ENCODE measurements at places on chromosomes 4 and X.

GRCh38 chr4:135277980-135278315, 1076.4 kb upstream of the PABPC4L start:
- DNase-seq = no peak

- no peak for DNase-seq
These were observed 31.3 kb upstream of the GNRHR start for GRCh38 chr4:67785528-67785927.

- DNase-seq = no peak
These were observed 25.5 kb downstream of the DCUN1D4 start for GRCh38 chr4:51868449-51868847.

DNA sequence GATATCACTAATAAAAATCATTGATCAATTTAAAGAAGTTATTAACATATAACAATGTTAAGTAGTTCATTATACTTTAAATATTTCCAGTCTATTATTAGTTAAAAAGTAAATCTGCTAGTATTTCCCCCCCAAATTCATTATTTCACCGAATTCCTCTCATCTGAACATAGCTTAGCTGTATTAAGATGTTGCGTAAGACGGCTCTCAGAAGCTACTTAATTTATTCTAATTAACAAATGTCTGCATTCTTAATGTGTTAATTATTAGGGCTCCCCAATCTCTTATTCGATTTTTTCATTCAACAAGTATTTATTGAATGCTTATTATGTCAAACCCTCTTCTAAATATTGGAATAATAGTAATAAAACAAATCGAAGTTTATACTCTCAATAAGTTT, 290.7 kb downstream of the TRIML1 start:
- no peak for DNase-seq

DNA sequence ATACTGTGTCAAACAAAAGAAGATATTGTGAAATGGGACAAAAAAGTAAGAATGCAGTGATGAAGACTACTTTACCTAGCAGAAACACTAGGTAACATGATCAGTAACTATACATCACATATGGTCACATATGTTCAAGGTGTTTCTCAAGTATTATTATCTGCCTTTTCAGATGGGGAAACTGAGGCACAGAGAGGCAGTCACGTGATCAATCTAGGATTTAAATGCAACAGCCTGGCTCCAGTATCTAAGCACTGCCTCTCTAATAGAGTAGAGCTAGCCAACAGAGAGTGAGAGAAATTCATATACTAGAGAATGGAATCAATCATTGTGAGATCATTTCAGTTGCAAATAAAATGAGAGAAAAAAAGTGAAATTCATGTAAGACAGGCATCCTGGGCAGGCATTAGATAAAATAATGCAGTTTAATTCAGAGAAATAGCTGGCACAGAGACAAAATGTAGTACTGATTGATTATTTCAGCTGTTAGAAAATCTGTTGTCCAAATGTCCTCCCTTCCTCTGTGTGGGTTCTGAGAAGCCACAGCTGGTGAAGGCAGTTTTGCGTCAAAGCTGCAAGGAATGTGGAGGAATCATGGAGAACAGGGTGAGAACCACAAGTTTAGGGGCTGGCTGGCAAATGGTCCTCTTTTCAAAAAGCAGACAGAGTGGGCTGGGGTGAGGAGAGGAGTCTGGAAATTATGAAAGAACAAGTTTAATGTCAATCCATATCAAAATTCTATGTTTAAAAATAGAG, 26.0 kb downstream of the SMIM43 start:
- no peak for DNase-seq

DNA sequence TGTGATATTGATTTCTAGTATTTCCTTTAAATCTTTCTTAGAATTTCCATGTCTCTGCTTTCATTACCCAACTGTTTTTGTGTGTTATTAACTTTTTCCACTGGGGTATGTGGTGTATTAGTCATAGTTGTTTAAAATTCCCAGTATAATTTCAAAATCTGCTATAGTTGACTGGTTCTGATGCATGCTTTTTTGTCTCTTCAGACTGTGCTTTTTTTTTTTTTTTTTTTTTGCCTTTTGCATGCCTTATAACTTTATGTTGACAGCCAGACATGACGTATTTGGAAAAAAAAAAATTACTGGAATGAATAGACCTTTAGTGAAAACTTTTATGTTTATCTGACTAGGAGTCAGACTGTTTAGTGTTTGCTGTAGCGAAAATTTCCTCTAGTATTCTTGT, 580.4 kb downstream of the ANKRD50 start:
- DNase-seq = no peak

DNA sequence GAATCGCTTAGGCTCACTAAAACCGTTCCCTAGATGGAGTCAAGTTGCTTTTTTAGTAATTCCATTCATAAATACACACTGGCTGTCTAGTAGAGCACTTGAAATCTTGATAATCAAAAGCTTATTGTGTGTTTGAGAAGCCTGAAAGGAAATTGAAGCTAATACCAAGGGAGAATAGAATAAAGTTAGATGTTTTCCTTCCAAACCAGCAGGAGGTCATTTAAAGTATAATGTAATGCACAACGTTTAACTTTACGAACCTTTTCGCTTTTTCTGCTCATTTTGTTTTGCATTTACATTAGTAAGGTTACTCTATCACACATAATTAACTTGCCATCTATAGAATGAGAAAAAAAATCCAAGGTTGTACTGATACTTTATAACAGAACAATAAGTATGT, 440.9 kb downstream of the NKX6-1 start:
- DNase-seq = no peak

DNA sequence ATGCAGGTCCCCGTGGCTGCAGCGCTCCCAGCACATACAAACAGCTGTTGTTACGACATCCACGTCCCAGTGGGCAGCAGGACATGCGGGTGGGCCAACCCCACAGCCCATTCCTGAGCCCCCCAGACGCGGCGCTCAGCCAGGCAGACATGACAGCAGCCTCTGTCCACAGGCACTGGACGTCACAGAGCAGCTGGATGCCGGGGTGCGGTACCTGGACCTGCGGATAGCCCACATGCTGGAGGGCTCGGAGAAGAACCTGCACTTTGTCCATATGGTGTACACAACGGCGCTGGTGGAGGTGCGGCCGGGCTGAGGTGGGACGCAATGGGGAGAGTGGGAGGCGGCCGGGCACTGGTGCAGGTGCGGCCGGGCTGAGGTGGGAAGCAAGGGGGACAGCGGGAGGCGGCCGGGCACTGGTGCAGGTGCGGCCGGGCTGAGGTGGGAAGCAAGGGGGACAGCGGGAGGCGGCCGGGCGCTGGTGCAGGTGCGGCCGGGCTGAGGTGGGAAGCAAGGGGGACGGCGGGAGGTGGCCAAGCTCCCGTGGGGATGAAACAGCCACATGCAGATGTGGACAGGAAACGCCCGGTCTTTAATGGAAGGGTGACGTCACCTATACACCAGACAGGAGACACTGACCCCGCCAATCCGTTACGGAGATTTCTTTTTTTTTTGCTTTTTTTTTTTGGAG, 9.4 kb downstream of the PLCXD1 start:
- DNase-seq = no peak

DNA sequence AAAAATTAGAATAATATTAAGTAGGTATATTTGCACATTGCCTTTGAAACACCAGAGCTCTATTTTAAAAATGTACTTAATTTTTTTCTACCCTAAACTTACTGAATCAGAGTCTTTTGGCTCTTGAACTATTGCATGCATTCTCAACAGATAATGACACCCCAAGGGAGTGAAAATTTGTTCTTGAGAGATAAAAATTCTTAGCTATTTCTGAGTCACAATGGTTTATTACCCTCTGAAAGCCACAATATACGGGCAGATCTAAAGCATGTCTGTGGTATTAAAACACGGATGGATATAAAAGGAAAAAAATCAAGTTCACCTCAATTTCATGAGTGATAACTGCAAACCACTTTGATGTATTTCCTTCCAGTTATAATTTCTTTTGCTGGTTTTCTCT, 636.3 kb upstream of the FTHL17 start:
- DNase-seq = no peak

- DNase-seq = no peak
These were observed 29.9 kb downstream of the UPRT start for GRCh38 chrX:75303795-75304194.

GRCh38 chr4:10099499-10100325, 16.9 kb downstream of the WDR1 start:
- peak; percentile 74 for DNase-seq

- DNase-seq = no peak
These were observed 187.2 kb downstream of the SHOX start for GRCh38 chrX:817759-818300.

GRCh38 chr4:61959087-61959486, 759.0 kb downstream of the ADGRL3 start:
- DNase-seq = no peak

- no peak for DNase-seq
These were observed 18.8 kb upstream of the YTHDC1 start for GRCh38 chr4:68368691-68369131.

- no peak for DNase-seq
These were observed 70.5 kb upstream of the COX18 start for GRCh38 chr4:73139991-73140390.

- no peak for DNase-seq
These were observed 5.2 kb downstream of the PNMA5 start for GRCh38 chrX:152988536-152989291.

DNA sequence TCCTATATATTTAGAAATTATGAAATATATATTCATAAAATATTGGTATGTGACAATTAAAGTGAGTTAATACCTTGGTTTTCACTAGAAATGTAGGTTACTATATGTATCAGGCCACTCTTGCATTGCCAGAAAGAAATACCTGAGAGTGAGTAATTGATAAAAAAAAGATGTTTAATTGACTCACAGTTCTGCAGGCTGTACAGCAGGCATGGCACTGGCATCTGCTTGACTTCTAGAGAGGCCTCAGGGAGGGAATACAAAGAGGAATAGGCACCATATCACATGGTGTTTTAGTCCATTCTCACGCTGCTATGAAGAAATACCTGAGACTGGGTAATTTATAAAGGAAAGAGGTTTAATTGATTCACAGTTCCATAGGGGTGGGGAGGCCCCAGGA, 1560.6 kb downstream of the STIM2 start:
- no peak for DNase-seq

DNA sequence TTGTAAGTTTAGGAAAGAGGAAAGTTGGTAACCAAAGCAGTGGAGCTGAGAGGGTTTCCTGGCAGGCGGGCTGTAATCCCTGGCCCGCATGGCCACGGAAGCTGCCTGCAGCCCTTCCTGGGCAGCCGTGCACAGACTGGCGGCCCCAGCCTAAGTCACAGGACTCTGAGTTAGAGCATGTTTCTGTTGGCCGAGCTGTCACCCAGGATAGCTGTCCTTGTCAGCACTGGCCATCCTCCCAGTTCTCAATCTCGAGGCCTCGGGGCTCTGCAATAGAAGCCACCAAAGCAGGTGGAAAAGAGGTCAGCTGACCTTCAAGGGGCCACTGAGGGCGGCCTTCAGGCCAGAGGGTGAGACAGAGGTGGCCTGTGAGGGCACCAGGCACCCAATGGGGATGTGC, 20.5 kb downstream of the PNMA6E start:
- DNase-seq = no peak

DNA sequence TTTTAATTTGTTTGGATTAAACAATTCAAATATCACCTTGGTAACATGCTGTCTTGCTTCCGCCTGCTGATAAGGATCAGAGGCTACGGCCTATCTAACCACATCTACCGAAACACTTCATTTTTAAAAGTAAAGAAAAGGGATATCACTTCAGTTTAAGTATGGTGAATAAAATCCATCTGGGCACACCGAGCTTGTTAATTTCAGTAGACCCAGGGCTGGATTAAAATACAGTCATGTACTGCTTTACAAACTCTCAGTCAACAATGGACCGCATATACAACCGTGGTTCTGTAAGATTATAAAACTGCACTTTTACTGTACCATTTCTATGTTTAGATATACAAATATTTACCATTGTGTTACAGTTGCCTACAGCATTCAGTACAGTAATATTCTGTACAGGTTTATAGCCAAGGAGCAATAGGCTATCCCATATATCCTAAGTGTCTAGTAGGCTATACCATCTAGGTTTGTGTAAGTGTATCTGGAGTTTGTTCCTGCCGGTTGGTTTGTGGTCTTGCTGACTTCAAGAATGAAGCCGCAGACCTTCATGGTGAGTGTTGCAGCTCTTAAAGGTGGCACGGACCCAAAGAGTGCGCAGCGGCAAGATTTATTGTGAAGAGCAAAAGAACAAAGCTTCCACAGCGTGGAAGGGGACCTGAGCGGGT, 40.0 kb downstream of the SEPTIN11 start:
- DNase-seq = peak; percentile 40

- no peak for DNase-seq
These were observed 200.0 kb upstream of the PSAPL1 start for GRCh38 chr4:7634661-7635251.

DNA sequence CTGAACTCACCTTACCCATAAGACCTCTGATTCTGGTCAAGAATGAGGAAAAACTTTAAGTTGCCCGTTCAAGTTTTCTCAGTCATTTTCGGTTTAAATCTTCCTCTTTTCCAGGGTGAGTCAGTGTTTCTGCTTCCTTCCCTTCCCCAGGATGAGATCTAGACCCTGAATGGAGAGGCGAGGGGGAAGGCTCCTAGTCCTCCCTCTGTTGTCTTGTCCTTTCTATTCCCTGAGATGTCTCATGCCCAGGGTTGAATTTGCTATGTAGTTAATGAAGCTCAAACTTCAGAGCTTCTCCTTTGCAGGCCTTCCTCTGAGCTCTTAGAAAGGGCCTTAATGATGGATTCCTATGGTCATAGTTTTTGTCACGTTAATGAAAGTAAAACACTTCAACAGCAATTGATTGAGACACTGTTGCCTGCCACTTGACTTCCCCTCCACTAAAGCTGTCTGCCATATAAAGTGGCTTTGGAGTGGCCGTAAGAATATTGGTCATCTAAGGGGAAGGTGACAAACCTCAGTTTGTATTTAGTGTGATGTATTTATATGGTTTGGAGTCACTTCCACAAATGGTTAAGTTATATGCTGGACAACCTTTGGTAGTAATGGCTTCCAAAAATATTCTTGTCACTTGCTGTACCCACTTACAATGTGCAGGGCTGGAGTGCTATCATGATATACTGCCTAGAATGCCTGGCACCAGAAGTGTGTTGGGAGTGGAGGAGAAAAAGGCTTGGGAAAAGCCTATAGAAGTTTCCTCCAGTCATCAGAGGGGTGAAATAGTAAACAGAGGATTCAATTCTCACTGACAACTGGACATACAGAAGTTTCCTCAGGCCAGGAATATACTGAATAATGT, 24.3 kb upstream of the GPRIN3 start:
- DNase-seq = no peak

DNA sequence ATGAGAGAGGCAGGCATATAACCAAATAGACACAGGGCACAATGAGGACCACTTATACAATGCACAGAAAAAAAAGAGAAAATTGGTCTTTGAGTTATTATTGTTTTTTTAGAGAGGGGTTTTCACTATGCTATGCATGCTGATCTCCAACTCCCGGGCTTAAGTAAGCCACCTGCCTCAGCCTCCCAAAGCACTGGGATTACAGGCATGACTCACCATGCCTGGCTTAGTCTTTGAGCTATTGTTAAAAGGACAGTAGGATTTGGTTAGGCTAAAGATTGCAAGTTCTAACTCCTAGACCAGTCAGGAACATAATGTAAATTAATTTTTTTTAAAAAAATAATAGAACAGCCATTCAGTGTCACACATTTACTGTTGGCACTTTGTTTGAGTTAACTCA, 340.1 kb downstream of the GPAT3 start:
- DNase-seq = no peak

- no peak for DNase-seq
These were observed 51.7 kb upstream of the MCF2 start for GRCh38 chrX:139759637-139760036.

Data from stimulated activated CD4-positive, alpha-beta T cell treated with anti-CD3 and anti-CD28 coated beads, Interleukin-4, amount 100 ng/mL, for 4 hours (primary cell).